ENCODE measurements at places on chromosomes 3 and 15. TPM values are rescaled to one million over a fixed set of nuclear protein-coding genes. Genes with fewer than 3 reads are reported as not detected.

The CILP gene
- total RNA-seq, result 1.5 TPM

GRCh38 chr15:67570875-67571647 lies 28.6 kb downstream of the MAP2K5 start:
- no peaks in the 10 kb centered on the region for H3K36me3 ChIP-seq
- no peaks in the 10 kb centered on the region for H3K4me1 ChIP-seq
- no peak overlapping the region for H3K27ac ChIP-seq
- DNase-seq, result no peak
- H3K4me3 ChIP-seq, result no peak overlapping the region
- H3K27me3 ChIP-seq, result no peaks in the 10 kb centered on the region

The XCR1 gene
- total RNA-seq, result under 0.01 TPM

GRCh38 chr3:188863999-188864406 lies 307.8 kb upstream of the TPRG1 start:
- no peak overlapping the region for H3K4me3 ChIP-seq
- peaks cover 4% of the 10 kb centered on the region for H3K4me1 ChIP-seq

GRCh38 chr3:32544894-32545293 lies 25.8 kb downstream of the DYNC1LI1 start:
- no peak overlapping the region for H3K27ac ChIP-seq
- no peaks in the 10 kb centered on the region for H3K27me3 ChIP-seq
- no peaks in the 10 kb centered on the region for H3K4me1 ChIP-seq
- H3K36me3 ChIP-seq, result no peaks in the 10 kb centered on the region
- no peak for DNase-seq
- H3K4me3 ChIP-seq, result no peak overlapping the region

DNA sequence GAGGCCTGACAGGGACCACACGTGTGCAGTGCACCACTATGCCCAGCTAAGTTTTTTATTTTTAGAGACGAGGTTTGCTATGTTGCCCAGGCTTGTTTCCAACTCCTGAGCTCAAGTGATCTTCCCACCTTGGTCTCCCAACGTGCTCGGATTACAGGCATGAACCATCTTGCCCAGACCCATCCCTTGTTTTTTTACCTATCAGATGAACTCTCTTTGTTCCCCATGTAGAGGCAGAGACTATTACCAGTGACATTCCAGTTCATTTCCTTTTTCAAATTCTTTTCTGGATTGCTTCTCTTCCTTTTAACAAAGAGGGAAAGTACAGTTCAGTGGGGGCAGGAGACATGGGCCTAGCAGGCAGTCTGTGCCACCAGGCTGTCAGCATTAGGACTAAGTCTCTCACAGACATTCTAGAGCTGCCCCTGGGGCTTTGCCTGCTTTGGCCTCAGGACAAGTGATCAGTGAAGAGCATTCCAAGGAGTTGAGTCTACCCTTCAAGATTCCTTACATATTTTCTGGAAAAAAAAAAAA lies 103.5 kb upstream of the SLC7A14 start:
- H3K27me3 ChIP-seq, result no peaks in the 10 kb centered on the region
- H3K4me1 ChIP-seq, result peaks cover 1% of the 10 kb centered on the region
- DNase-seq, result no peak
- no peak overlapping the region for H3K27ac ChIP-seq
- no peak overlapping the region for H3K4me3 ChIP-seq

The BAHD1 gene
- total RNA-seq, result 45.7 TPM

- H3K4me3 ChIP-seq, result no peak overlapping the region
- H3K4me1 ChIP-seq, result no peaks in the 10 kb centered on the region
- H3K27ac ChIP-seq, result no peak overlapping the region
- H3K36me3 ChIP-seq, result no peaks in the 10 kb centered on the region
- DNase-seq, result no peak
Measured at GRCh38 chr3:105527949-105528348, 161.2 kb downstream of the ALCAM start.

The PLA2G4E gene
- not detected for total RNA-seq

- no peak overlapping the region for H3K27ac ChIP-seq
- no peak overlapping the region for H3K4me3 ChIP-seq
- no peaks in the 10 kb centered on the region for H3K4me1 ChIP-seq
- DNase-seq, result no peak
- no peaks in the 10 kb centered on the region for H3K36me3 ChIP-seq
- H3K27me3 ChIP-seq, result no peaks in the 10 kb centered on the region
Measured at GRCh38 chr15:86433983-86434382, 354.3 kb downstream of the AGBL1 start.

DNA sequence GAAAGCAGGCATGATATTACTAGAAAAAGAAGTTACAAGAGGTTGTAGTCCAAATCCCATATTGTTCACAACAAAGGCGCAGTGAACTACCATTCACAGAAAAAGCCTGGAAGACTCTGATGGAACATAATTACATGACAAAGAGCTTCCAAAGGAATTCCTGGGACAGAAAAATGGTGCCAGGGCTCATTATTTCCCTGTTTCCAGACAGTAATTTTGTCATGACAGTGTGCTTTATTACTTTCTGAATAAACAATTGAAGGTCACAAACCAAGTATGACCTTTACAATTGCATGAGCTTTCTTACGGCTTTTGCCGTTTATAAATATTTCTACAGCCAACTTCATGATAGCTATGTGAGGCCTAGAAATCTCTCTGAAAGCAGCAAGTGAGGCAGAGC lies 61.0 kb downstream of the CYFIP1 start:
- no peaks in the 10 kb centered on the region for H3K27me3 ChIP-seq
- no peaks in the 10 kb centered on the region for H3K4me1 ChIP-seq
- H3K27ac ChIP-seq, result no peak overlapping the region
- no peak for DNase-seq

DNA sequence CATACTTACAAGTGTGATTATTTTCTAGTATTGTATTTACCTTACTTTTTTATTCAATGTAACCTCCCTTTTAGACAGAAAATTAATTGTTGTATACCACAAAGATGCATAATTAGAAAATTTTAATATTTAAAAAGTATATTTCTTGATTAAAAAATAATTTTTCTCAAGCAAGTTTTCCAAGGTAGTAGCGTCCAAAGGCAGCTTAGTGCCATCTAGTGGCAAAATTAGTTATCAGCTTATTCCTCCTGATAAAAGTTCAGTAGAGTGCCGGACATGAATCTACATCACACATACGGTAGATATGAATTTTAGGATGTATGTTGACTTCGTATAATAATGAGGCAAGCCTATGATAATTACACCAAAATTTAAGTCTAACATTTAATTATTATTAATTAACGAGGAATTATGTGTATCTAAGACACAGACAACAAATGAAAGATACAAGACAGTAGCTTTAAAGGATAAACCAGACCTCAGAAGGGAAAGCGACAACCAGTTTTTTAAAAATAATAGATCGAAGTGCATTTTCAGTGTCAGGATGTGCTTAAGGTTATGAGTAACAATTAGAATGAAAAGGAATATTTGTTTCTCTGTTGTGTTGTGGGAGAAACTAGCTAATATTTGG lies 405.9 kb downstream of the ROBO1 start:
- H3K27me3 ChIP-seq, result no peaks in the 10 kb centered on the region
- no peaks in the 10 kb centered on the region for H3K36me3 ChIP-seq
- no peaks in the 10 kb centered on the region for H3K4me1 ChIP-seq

GRCh38 chr3:58679446-58679845 lies 12.9 kb upstream of the FAM3D start:
- DNase-seq, result no peak
- no peak overlapping the region for H3K27ac ChIP-seq
- H3K36me3 ChIP-seq, result no peaks in the 10 kb centered on the region
- no peak overlapping the region for H3K4me3 ChIP-seq
- no peaks in the 10 kb centered on the region for H3K27me3 ChIP-seq
- no peaks in the 10 kb centered on the region for H3K4me1 ChIP-seq

DNA sequence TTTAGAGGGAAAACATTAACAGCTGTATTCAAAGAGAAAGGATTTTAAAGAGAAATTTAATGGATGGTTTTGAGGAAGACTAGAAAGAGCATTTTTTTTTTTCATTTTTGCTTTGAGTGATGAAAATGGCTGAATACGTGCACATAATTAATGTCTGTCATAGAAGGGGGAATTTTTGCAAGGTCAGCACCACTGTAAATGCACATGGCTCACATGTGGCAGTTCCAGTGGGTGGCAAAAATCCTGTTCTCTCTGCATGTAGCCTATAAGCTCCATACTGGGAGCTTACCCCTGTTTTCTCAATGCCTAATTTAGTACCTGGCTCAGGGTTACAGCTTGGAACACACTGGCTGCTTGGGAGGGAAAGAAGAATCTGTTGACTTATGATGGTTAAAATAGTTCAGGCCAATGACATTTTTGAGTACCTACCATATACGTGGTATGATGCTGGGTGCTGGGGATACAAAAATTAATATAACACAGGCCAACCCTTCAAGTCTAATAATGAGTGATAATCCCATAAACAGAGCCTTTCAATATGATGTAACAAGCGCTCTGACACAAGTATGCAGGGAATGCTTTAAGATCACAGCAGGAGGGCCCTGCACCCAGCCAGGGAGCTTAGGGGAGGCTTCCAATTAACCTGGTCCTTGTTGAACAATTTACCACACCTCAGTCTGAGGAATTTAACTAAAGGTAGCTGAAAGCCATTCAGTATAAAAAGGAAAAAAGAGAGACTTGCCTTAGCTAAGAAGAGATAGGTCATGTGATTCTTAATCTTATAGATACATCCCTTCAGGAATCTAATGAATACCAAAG lies 33.0 kb downstream of the HSPBAP1 start:
- no peak overlapping the region for H3K27ac ChIP-seq
- no peaks in the 10 kb centered on the region for H3K36me3 ChIP-seq
- no peak overlapping the region for H3K4me3 ChIP-seq
- H3K4me1 ChIP-seq, result peaks cover 4% of the 10 kb centered on the region
- DNase-seq, result no peak

GRCh38 chr3:149383703-149384102 lies 6.3 kb upstream of the TM4SF1 start:
- DNase-seq, result no peak
- no peaks in the 10 kb centered on the region for H3K36me3 ChIP-seq
- H3K27ac ChIP-seq, result no peak overlapping the region

The FAM81A gene
- 0.35 TPM for total RNA-seq

- no peaks in the 10 kb centered on the region for H3K36me3 ChIP-seq
- peaks cover 3% of the 10 kb centered on the region for H3K4me1 ChIP-seq
- H3K27me3 ChIP-seq, result no peaks in the 10 kb centered on the region
- H3K27ac ChIP-seq, result no peak overlapping the region
- H3K4me3 ChIP-seq, result no peak overlapping the region
- DNase-seq, result no peak
Measured at GRCh38 chr3:56055951-56056350, 412.3 kb downstream of the ERC2 start.

GRCh38 chr3:50572158-50572557 lies 2.8 kb downstream of the HEMK1 start:
- no peaks in the 10 kb centered on the region for H3K36me3 ChIP-seq
- DNase-seq, result peak; percentile 65
- H3K4me1 ChIP-seq, result peaks cover 8% of the 10 kb centered on the region
- H3K4me3 ChIP-seq, result no peak overlapping the region
- H3K27ac ChIP-seq, result no peak overlapping the region

GRCh38 chr3:196339493-196340254 lies 1.5 kb upstream of the TM4SF19 start:
- H3K27ac ChIP-seq, result no peak overlapping the region
- H3K4me1 ChIP-seq, result no peaks in the 10 kb centered on the region
- no peak for DNase-seq
- no peaks in the 10 kb centered on the region for H3K36me3 ChIP-seq
- no peaks in the 10 kb centered on the region for H3K27me3 ChIP-seq

The CCDC54 gene
- 0.24 TPM for total RNA-seq

DNA sequence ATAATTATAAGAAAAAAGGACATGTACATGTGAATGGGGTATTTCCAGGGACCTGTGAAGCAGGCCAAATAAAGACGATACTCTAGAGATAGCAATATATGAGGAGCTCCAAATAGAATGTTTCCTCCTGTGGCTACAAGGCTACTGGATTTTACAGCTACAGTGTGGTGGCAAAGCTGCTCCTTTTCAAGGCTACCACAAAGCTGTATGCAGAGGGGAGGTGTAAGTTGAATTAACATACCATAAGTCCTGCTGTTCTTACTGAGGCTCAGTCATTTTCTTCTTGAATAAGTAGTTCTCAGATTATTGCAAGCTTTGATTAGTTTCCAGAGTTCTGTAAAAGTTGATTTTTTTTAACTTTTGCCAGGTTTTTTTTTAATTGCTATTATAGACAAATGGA lies 1184.6 kb upstream of the EPHA6 start:
- H3K27me3 ChIP-seq, result no peaks in the 10 kb centered on the region
- no peaks in the 10 kb centered on the region for H3K36me3 ChIP-seq
- no peak overlapping the region for H3K27ac ChIP-seq
- DNase-seq, result no peak
- H3K4me3 ChIP-seq, result no peak overlapping the region
- no peaks in the 10 kb centered on the region for H3K4me1 ChIP-seq

The CACNA2D3 gene
- 5.1 TPM for total RNA-seq

- H3K27ac ChIP-seq, result no peak overlapping the region
- DNase-seq, result no peak
- H3K4me1 ChIP-seq, result no peaks in the 10 kb centered on the region
- no peaks in the 10 kb centered on the region for H3K36me3 ChIP-seq
- no peak overlapping the region for H3K4me3 ChIP-seq
Measured at GRCh38 chr3:155242342-155242741, 51.1 kb downstream of the STRIT1 start.

GRCh38 chr15:42129364-42129763 lies 27.1 kb downstream of the PLA2G4F start:
- H3K27me3 ChIP-seq, result no peaks in the 10 kb centered on the region
- no peaks in the 10 kb centered on the region for H3K36me3 ChIP-seq
- no peak for DNase-seq
- no peaks in the 10 kb centered on the region for H3K4me1 ChIP-seq
- H3K4me3 ChIP-seq, result no peak overlapping the region

GRCh38 chr3:150521463-150521862 lies 24.8 kb downstream of the SERP1 start:
- H3K4me3 ChIP-seq, result no peak overlapping the region
- H3K27ac ChIP-seq, result no peak overlapping the region
- H3K27me3 ChIP-seq, result no peaks in the 10 kb centered on the region
- no peaks in the 10 kb centered on the region for H3K4me1 ChIP-seq
- no peaks in the 10 kb centered on the region for H3K36me3 ChIP-seq
- DNase-seq, result no peak

The TRPM1 gene
- total RNA-seq, result not detected

DNA sequence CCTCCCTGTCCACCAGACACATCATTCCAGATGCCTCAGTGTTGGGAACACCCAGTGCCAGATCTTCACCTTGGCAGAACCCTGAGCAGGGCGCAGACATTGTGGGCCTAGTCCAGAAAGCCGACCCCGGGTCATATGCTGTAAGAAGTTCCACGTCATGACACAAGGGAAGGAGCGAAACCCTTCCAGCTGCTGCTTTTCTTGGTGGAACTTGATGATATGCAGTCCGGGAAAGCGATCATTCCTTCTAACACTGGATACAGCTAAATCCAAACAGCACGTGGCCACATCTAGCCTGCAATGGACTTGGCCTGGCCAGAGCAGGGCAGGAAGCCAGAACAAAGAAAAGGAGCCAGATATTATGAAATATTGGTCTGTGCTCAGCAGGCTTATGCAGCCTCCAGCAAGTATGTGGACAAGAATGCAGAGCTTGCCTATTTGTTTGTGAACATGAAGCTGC lies 22.0 kb downstream of the GASK1A start:
- no peaks in the 10 kb centered on the region for H3K27me3 ChIP-seq
- no peaks in the 10 kb centered on the region for H3K36me3 ChIP-seq
- peak overlapping the region; percentile 14 for H3K27ac ChIP-seq
- peak; percentile 94 for DNase-seq
- H3K4me3 ChIP-seq, result no peak overlapping the region

The NDN gene
- 120 TPM for total RNA-seq

Measured in ovary (tissue), 10 donors.